ENCODE measurements at places on chromosomes 2 and 18.

DNA sequence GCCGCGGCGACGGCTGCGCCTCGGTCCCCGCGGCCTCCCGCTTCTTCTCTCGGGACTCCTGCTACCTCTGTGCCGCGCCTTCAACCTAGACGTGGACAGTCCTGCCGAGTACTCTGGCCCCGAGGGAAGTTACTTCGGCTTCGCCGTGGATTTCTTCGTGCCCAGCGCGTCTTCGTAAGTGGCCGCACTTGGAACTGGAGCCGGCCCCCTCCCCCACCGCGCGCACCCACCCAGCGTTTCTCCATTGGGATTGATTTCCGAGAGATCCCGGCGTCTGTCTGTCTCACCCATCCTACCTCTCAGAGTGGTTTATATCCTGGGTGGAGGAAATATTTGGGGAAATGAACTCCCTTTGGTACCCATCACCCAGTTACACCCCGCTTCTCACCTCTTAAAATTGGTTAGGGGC lies 498 bp downstream of the ITGAV start:
- no peak for DNase-seq

DNA sequence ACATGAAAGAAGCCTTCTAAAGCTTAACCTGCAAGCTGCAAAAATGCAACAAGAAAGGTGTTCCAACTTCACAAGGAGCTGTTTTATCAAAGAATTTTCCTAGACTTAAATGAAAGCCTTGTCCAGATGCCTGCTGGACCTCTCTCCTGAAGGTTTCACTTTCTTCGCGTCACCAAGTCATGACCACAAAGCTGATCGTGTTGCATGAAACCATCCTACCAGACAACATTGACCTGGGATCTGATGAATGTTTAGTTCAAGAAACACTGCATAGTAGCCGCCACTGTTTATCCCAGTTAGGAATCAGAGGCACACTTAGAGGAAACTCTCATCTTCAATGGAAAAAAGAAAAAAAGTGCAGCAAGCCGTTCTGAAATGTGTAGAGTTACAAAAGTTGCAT lies 26.9 kb downstream of the PAX3 start:
- no peak for DNase-seq

GRCh38 chr2:42835577-42836371 lies 43.4 kb upstream of the HAAO start:
- DNase-seq: no peak

GRCh38 chr2:127701651-127702394 lies 526 bp downstream of the SFT2D3 start:
- peak; percentile 9 for DNase-seq

DNA sequence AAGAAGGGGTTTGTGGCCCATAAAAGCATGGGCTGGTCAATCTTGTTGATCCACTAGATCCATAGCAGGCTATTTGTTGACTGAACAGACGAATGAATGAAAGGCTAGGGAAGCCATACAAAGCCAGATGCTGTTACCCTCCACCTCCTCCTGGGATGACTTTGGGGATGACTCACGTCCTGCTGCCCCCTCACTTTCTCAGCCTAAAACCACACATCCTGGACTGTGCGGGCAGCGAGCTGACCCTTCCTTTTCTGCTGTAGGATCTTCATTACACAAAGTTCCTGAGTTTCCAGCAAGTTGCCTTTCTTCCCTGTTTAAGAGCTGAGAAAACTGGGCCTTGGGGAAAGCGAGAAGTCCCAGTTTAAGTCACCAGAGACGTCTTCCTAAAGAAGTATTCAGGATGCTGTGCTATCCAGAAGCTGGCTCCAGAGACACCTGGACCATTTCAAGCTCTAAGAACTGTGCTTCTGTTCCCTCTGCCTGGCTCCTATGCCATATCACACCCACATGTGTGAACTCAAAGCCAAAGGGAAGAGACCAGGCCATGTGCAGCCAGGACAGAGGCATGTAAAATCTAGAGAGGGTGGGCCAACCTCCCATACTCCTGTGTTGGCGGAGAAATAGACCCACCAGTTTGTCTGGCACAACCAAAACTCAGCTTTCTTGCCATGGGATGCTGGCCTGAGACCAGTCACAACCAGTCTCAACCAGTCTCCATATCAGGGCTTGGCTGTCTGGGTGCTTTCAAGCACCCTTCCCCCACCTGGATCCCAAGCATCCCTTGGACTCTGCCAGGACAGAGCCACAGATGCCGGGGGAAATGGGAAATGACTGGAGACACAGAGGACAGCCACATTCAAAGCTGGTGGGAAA lies 4.7 kb upstream of the SLC20A1 start:
- DNase-seq: no peak

DNA sequence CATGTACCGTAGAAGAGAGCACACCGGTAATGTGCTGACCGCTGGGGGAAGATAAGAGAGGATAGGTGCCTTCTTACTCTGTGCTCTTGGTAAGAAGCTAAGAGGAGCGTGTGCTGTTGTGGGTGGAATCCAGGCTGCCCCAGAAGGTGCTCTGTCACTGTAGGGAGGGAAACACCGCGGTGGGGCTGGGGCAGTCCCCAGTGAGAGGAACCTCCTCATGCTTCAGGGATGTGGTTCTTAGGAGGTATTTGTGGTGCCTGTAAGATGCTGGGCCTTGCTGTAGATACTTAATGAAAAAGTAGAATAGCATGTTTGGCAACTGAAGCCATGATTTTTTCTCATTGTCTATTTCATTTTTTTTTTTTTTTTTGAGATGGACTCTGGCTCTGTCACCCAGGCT lies 1.1 kb downstream of the COLEC11 start:
- no peak for DNase-seq

DNA sequence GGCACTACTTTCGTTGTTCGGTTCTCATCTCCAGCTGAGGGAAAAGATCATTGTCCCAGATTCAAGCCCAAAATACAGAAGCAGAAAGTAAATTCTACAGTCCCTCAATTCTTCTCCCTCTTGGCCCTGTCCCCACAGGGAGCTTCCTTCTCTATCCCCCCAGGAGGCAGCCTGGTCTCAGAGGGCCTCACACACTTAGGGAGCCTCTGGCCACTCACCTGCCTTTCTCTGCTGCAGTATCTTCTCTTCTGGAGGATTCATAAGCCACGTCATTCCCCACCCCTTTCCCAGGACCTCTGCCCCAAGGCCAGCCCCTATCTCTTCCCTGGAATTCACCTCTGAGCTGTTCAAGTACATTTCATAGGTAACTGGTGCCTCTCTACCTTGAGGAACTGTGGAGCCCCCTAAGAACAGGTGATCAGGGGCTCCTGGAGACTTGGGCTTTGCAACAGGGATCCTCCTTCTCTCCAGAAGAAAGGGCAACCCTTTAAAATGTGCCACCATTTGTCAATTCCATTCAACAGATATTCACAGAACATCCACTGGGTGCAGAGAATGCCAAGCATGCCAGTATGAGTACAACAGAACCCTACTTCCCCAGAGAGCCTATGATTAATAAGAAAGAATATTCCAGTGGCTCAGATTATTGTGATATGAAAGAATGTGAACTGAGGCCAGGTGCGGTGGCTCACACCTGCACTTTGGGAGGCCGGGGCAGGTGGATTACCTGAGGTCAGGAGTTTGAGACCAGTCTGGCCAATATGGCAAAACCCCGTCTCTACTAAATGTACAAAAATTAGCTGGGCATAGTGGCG lies 72.9 kb downstream of the CIB4 start:
- no peak for DNase-seq

DNA sequence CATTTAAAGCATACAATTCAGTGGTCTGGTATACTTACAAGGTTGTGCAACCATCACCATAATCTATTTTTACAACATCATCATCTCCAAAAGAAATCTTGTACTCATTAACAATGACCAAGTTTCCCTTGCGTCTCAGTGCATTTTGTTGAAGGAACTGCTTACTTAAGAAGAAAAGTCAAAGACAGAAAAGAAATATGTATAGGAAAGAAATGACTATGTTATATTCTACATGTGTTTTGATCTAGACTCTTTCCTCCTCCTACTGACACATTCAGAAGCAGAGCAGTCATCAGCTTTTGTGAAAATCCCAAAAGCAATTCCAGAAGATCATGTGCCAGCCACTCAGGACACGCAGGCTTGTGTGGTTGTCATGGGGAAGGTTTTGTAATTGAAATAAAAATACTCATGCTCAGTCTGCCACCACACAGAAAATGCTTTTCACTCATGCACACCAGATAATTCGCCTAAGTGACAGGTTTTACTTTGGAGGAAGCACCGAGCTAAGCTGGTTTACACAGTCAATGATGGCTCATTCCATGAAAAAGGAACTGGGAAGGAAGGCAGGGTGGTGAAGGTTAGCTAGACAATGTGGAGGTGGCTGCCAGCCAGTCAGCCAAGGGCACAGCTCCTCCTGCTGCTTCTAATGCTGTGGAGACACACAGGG lies 158.5 kb upstream of the REV1 start:
- no peak for DNase-seq

DNA sequence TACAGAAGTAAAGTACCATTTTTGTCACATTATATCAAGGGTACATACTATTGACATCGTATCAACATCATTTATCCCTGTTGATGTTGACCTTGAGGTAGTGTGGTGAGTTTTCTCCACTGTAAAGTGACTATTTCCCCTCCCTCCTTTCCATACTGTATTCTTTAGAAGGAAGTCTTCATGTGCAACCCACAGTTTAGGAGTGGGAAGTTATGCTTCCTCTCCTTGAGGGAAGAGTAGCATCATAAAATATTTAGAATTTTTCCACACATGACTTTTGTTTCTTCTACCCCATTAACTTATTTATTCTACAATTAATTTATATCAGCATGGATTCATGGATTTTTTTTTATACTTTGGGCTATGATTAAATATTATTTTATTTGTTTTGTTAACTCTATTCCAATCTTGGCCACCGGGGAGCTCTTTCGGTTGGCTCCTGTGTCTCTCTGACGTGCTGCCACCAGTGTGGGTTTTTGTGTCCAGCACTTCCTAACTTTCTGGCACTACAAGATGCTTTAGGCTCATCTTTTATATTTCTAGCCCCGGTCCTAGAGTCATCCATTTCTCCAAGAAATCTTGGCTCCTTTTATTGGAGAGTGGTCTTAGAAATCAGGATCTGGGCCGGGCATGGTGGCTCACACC lies 19.0 kb downstream of the AQP12B start:
- DNase-seq: no peak

GRCh38 chr2:235162082-235162836 lies 210.4 kb downstream of the SH3BP4 start:
- no peak for DNase-seq

DNA sequence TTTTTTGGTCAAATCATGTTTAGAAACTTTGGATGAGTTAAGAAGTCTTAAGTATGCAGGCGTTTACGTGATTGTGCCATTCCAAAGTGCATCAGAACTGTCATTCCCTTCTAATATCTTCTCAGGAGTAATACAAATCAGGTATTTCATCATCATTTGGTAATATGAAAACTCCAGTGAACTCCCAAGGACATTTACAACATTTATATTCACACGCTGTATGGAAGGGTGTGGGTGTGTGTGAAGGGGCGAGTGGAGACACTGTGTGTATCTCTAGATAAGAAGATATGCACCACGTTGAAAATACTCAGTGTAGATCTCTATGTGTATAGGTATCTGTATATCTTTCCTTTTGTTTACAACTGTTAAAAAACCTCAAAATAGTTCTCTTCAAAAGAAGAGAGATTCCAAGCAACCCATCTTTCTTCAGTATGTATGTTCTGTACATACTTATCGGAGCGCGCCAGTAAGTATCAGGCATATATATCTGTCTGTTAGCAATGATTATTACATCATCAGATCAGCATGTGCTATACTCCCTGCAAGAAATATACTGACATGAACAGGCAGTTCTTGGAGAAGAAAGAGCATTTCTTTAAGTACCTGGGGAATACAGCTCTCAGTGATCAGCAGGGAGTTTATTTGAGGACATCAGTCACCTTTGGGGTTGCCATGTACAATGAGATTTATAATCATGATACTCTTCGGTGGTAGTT lies 29.3 kb downstream of the COX7A2L start:
- no peak for DNase-seq

GRCh38 chr2:178469219-178469849 lies 9.1 kb downstream of the FKBP7 start:
- no peak for DNase-seq
